ENCODE measurements at places on chromosomes 5 and 9.

DNA sequence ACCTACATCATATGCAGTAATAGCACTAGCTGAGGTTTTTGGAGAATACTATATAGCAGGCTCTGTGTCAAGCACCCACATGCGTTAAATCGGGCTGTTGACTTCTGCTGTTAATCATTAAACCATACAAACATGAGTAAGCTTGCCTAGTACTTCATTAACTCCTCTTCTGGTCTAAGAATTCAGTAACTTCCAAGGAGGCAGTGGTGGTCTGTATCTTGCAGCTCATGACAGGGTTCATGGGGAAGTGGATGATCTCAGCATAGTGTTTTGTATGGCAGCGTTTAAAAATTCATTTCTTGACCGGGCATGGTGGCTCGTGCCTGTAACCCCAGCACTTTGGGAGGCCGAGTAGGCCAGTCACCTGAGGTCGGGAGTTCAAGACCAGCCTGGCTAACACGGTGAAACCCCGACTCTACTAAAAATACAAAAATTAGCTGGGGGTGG is at the start of gene HAVCR1:
HAVCR1 (minus strand) TSS at position 24 of the 447 bp plus-strand sequence. CDS start 1,173 bp downstream, outside the sequence.
- DNase-seq, result no peak

GRCh38 chr5:119789406-119790117 is 160.2 kb downstream of the FAM170A start:
- no peak for DNase-seq

- no peak for DNase-seq
Observed at GRCh38 chr5:139895046-139895445, 99.4 kb downstream of the PSD2 start.

DNA sequence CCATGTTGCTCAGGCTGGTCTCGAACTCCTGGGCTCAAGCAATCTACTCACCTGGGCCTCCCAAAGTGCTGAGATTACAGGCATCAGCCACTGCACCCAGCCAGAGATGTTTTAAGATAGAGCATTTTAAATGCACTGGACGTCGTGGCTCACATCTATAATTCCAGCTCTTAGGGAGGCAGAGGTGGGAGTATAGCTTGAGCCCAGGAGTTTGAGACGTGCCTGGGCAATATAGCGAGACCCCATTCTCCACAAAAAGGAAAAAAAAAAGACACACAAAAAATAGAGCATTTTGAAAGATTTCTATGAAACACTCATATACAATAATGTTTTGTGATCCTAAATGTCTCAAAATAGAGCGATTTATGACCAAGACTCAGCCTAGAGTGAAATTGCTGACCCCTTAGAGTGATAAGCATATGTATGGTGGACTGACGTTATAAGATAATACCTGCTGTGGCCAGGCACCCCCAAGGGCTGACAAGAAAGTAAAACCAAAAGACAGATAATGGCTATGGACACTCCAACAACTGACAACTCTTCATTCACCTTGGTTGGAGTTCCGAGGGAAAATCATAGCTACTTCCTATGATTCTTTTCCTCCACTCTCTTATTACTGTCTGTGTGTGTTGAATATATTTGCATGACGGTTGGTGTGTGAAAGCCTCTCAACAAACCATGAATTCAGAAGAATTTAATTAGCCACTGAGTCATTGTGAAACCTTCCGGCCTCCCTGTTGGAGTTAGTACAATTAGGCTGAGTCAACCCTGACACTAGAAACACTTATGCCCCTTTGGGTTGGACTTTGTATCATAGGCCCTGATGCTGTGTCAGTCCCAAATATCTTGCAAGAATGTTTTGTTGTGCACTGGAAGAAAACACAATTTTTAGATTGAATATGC is 526.5 kb upstream of the NUDT12 start:
- DNase-seq, result no peak

GRCh38 chr5:29379619-29380018 is 1813.9 kb upstream of the CDH6 start:
- DNase-seq, result no peak

DNA sequence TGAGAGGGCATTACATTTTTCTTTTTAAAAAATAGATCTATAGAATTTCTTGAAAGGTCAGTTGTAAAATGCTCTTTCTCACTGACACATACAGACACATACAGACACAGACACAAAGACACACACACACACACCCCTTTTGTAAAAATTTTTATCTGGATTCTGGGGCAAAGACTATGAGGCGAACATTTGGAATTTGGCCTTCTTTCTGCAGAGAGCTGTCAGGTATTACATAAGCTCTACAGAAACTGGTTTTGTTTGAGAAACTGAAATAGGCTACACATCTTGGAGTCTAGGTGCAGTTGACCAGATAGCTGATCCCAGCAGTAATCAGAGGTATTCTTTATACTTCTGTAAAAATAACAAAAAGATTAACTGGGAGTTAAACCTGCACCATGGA is 315.9 kb upstream of the RPS23 start:
- no peak for DNase-seq

DNA sequence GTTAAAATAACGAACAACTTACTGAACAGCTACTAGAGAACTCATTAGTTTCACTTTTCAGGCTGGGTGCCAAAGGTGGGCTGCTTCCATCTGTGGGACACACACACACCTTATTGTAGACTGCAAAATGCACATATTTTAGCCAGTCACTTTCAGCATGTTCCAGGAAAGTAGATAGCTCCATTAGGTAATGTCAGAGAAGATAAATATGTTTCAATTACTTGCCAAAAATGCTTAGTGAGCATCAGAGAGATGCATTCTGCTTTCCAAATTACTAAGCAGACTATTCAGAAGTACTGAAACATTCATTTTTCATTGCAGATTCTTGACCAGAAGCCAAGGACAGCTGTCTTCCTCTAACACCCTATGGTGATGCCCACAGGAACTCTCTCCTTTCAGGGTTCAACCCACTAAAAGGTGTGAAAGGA is 56.2 kb upstream of the APC start:
- DNase-seq, result no peak

GRCh38 chr9:2231829-2232228 is 216.7 kb downstream of the SMARCA2 start:
- DNase-seq, result no peak

GRCh38 chr5:173493846-173494245 is 122.6 kb downstream of the BOD1 start:
- no peak for DNase-seq

- no peak for DNase-seq
Observed at GRCh38 chr9:89319015-89319905, 960 bp downstream of the SECISBP2 start.

DNA sequence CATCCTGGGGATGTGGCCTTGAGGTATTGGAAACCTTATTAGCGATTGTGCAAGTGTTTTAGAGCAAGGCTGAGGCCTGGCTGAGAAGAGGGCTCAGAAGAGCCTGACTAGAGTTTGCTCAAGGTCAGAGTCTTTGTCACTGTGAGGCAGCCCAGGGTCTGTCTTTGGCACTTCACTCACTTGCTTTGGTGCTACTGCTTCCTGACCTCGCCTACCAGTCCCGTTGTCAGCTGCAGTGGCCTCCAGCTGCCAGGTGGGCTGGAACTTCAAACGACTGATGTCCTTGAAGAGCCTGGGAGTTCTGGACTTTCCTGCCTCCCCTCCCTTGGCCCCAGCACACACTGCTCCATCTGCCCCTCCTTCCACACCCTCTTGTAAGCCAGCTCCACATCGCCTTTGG is 228.0 kb downstream of the SNX18 start:
- DNase-seq, result no peak

DNA sequence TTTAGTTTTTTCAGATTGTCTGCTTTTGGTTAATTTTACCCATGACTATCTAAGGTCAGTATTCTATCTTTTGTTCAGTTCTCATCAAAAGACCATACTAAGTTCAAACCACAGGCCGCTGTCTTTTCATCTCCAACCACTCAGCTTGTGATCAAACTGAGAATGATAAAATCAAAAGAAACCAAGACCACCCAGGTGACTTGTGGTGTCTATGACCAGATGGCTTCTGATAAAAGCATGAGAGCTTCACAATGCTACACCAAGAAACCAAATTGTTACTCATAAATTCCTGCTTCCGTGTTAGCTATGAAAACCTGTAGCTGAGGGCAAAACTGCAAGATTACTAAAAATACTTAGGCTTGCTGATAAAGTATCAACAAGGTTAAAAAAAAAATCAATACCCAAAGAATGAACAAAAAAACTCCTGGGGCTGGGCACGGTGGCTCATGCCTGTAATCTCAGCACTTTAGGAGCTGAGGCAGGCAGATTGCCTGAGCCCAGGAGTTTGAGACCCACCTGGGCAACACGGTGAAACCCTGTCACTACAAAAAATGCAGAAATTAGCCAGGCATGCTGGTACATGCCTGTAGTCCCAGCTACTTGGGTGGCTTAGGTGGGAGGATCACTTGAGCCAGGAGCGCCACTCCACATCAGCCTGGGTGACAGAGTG is 25.8 kb upstream of the GPX8 start:
- DNase-seq, result no peak

- no peak for DNase-seq
Observed at GRCh38 chr9:33131790-33132772, 35.1 kb downstream of the B4GALT1 start.

DNA sequence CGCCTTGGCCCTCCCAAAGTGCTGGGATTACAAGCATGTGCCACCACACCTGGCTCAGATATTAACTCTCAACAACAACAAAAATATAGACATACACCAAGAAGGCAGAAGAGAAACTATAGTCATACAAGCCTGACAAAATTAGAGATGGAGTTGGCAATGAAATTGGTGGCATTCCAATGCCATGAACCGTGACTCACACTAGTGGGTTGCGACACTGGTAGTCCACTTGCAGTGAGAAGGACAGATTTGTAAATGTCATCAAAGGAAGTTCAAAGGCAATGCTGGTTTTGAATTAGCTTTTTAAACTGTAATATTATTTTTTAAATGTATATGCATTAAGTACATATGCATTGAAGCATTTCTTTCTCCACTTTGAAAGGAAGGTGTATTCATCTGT is 8.5 kb upstream of the DNAJC25 start:
- no peak for DNase-seq

DNA sequence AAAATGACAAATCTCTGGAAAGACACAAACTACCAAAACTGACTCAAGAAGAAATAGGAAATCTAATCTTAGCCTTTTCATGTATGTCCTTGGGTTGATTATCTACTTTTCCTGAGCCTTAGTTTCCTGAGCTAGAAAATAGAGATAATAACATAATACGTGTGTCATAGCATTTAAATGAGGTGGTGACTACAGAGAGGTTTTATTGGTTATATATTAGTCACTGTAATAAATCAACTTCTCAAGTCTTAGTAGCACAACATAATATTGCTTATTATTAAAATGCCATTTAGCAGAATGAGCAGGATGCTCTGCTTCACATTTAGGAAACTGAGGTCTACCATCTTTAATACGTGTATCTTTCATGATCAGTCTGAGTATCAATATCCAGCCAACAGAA is 7.1 kb upstream of the PJA2 start:
- no peak for DNase-seq

GRCh38 chr9:136187683-136188586 is 17.0 kb downstream of the LHX3 start:
- DNase-seq, result no peak

- DNase-seq, result no peak
Observed at GRCh38 chr9:135759676-135760300, 57.8 kb downstream of the KCNT1 start.

- no peak for DNase-seq
Observed at GRCh38 chr9:79353856-79354520, 217.8 kb upstream of the TLE4 start.

GRCh38 chr9:92425474-92425873 is 1.2 kb upstream of the OMD start:
- no peak for DNase-seq

GRCh38 chr5:176830422-176830994 is 20.1 kb downstream of the UNC5A start:
- DNase-seq, result no peak

DNA sequence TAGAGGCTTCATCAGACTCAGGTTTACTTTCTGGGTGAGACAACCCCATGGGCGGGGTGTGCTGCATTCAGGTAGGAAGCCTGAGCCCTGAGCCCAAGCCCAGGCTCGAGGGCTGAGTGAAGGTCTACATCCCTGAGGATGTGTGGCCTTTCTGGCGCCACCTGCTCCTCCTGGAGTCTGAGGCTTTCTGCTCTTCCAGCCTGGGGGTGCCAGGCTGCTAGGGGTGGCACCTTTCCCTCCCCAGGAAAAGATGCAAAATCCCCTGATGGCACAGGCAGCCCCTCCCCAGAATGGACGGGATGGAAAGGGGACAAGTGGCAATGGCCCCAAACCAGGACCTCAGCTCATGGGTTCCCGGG is 44.4 kb upstream of the PRRC2B start:
- no peak for DNase-seq

DNA sequence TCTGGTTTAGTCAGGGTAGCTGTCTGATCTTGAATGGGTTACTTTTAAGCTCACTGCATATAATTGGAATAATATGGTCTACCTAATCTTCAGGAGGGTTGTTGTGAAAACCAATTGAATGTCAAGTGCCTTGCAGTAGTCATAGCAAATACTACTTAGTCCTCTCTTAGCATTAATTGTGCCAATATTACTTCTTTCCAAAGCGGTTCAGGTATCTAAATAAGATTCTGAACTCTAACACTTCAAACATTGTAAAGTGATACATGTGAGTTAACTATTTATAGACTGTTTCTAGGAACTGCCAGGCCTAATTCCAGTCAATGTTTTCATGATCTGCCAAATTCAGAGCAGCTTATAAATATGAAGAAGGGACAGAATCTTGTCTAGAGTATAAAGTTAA is 140.2 kb downstream of the SH3GL2 start:
- no peak for DNase-seq

DNA sequence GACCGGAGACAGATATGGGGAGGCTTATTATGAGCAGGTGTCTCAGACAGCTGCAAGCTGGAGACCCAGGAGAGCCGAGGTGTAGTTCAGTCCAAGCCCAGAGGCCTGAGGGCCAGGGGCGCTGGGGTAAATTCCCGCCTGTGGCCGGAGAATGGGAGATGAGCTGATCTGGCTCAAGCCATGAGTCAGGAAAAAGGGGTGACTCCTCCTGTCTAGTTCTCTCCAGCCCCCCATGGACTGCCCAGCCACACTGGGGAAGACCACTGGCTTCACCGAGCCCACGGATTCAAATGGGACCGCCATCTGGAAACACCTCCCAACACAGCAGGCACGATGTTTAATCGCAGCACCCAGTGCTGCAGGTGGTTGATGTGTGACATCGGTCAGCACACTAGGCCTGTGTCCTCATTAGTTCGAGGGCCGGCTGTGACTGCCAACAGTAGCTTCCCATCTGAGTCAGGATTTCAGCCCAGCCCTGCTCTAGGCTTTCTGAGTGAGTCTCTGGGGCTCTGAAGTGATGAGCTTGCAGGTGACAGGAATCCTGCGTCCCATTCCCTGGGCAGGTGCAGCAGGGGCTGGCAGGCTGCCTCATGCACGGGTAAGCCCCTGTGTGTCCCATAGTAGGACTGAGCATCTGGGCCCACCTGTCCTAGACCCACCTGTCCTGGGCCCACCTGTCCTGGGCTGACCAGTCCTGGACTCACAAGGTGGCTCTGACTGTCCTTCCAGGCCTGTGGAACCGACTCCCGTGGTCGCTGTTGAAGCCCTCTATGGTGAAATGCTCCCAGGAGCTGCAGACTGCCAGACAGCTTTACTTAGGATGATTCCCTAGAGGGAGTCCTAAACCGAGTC is 49.7 kb downstream of the AHRR start:
- no peak for DNase-seq

- DNase-seq, result no peak
Observed at GRCh38 chr9:131174681-131175239, 49.4 kb downstream of the NUP214 start.

- DNase-seq, result no peak
Observed at GRCh38 chr5:83856881-83857280, 136.2 kb upstream of the HAPLN1 start.

All from stimulated activated CD4-positive, alpha-beta T cell treated with anti-CD3 and anti-CD28 coated beads, TNF-alpha, amount 100 ng/mL, for 48 hours (primary cell).